Heart left ventricle (tissue), 16 donors: ENCODE measurements at places on chromosomes 16 and 17.
A peak's percentile ranks its signal among the peaks of the same experiment; 100 is the strongest.

- peak; percentile 92 for DNase-seq
Measured at GRCh38 chr17:44556832-44557606, at the start of gene FZD2. Gene FZD2, plus strand, starts transcription at chr17:44557484. Its CDS starts 205 bp downstream, at chr17:44557689.

GRCh38 chr17:17062866-17063265 is 20.6 kb downstream of the MPRIP start:
- no peak for DNase-seq

GRCh38 chr16:21654881-21655280 is 2.5 kb upstream of the IGSF6 start:
- no peak for DNase-seq

DNA sequence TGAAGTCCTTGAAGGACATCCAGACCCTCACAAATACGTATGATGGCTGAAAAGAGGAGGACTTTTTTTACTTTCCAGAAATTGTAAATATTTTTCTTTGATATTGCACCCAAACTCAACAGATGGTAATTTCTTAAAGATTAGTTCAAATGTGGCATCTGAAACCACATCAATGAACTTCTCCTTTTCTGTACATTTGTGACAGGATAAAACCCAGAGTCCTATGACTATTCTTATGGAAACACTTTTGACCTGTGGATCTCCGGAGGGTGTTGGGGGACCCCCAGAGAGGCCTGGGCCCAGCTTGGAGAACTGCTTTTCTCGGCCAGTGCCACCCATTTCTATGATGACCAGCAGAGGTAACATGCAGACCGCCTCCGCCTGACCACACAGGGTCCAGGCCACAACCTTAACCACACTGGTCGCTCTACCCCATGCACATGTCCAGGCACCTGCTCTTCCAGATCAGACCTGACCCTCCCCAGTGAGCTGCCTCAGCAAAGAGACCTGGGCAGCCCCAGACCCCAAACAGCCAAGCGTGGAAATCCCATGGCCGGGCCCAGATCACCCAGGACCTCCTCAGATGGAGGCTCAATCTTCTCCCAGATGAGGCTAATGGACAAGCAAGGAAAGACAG is 22.7 kb downstream of the RPH3AL start:
- DNase-seq = no peak

DNA sequence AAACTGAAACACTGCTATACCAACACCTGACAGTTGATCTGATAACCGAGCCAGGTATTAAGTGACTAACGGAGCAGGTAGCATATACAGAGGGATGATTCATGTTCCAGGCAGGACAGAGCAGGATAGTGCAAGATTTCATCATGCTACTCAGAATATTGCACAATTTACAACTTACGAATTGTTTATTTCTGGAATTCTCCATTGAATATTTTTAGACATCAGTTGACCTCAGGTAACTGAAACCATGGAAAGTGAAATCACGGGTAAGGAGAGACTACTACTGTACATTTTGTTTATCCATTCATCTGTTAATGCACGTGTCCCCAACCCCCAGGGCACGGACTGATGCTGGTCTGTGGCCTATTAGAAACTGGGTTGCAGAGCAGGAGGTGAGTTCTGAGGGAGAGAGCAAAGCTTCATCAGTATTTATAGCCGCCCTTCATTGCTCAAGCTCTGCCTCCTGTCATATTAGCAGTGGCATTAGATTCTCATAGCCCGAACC is 14.5 kb upstream of the PPM1E start:
- DNase-seq = no peak

- no peak for DNase-seq
Measured at GRCh38 chr17:37698132-37698910, 46.5 kb downstream of the HNF1B start.

DNA sequence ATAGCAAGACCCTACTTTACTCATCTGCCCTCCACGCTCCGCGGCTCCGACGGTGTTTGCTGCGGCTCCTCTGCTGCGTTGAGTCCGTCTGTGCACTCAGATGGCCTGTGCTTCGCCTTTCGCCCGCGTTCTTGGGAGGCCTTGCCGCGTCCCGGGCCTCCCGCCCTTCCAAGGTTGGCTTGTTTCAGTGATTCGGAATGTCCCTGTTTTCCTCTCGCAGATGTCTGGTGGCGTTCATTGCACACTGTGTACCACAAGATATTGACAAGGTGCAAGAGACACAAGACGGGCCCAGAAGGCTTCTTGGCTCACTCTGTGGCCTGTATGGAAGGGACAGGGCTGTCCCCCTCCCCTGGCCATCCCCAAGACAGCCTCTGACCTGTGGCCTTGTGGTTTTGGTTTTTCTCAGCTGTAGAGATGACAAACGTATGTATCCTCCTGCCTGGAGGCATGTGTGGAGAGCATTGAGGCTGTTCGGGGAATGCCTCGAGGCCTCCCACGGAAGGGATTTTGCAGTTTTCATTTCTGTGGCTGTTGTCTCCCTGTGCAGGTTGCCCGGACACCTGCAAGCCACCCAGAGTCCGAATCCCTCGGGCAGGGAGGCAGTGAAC is 15.4 kb downstream of the MGRN1 start:
- DNase-seq = no peak

- no peak for DNase-seq
Measured at GRCh38 chr17:35073183-35073790, 9.8 kb upstream of the RFFL start.

DNA sequence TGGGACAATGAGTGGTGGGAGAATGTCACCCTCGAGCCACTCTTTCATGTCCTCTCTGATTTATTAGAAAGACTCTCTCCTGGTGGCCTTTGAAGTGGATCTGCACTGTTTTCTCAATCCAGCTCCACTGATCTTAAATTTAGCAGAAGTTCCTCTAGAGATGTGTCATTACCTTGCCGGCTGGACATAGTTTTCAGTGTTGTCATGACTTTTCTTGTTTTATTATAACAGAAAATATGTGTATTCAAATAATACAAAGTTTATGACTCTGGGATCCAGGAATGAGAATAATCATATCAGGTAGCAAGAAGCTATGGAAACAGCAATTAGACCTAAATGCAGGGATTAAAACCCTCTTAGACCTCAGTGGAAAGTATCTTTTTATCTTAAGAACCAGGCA is 247.5 kb upstream of the ELAC2 start:
- DNase-seq = no peak

DNA sequence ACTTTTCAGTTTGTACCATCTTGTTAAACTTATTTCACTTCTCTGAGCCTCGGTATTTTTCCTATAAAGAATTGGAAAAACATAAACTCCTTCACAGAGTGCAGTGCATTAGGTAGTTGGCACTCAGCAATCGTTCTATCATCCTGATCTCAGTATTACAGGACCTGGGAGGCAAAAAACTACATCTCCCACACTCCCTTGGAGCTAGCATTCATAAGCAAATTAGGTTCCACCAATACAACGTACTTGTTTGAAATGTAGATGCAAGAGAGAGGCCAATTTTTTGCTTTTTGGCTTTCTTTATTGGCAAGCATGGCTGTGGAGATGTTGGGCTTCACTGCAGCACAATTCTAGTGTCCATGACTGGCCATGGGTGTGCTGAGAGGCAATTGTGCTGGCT is 285.2 kb downstream of the CA10 start:
- DNase-seq = no peak

DNA sequence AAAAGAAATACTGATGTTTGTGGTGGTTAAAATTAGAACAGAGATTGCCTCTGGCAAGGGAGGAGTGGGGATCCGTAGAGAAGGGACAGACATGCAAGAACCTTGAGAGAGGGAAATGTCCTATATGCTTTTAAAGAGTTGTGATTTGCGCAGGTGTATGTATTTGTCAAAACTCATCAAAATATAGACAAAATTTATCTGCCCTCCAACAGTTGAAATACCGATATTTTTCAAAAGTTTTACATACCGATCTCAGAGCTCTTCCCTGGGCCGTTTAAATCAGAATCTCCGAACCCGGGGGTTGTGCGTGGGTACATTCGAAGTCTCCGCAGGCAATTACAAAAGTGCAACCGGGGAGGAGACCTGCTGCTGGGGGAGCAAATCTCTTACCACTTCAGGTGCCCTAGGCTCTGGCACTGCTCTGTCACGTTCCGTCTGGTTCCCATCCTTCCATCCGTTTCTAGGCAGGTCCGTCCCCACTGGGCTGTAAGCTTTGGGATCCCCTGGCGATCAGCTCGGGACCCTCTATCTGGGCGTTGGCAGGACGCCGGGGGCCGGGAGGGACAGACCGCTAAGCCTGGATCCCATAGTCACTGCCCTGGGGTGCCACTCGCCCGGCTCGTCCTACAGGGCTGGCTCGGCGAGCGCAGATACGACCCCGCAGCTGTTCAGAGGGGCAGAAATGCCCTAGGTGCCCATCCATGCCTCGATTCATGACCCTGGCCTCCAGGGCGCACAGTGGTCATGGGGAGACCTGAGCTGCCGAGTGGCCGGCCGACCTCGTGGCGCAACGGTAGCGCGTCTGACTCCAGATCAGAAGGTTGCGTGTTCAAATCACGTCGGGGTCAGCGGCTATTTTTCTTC is 4.2 kb downstream of the BORCS6 start:
- DNase-seq = peak; percentile 77

DNA sequence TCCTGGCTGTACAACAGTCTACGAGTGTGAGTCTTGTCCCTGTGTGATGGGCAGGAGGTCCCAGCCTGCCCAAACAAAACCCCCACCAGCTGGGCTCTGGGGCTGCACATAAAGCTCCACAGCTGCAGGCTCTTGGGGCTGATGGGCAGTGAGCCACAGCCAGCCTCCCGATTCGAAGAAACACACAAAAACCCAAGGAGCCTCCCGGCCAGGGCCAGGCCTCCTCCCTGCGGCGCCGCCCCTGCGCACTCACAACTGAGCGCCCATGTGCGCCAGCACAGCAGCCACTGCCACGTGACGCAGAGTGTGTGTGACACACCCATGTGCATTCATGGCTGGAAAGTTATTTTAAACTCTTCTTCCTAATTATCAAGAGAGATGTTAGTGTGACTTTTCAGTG is 30.6 kb upstream of the FAAP100 start:
- no peak for DNase-seq

DNA sequence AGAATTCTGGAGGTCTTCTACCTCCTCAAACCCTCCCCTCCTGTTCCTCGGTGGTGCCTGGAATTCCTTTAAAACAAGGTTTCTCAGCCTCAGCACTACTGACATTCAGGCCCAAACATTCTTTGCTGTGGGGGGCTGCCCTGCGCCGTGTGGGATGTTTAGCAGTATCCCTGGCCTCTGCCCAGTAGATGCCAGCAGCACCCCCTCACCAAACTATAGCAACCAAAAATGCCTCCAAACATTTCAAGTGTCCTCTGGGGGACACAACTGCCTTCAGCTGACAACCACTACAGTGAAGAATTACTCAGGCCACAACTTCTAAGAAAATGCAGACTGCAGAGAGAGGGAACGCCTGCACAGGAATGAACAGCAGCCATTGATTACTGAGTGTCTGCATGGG is 28.4 kb downstream of the TEKT5 start:
- no peak for DNase-seq

- DNase-seq = peak; percentile 77
Measured at GRCh38 chr17:50533720-50534148, 1.2 kb downstream of the EPN3 start.
